ENCODE measurements at places on chromosomes 1 and 21. TPM values are rescaled to one million over a fixed set of nuclear protein-coding genes. Genes with fewer than 3 reads are reported as not detected.

The KDF1 gene
- total RNA-seq = 18.9 TPM

The PDC gene
- total RNA-seq = not detected

The MSTO1 gene
- 87.5 TPM for total RNA-seq

The PIK3R3 gene
- 17.4 TPM for total RNA-seq

The S100A7 gene
- total RNA-seq = not detected

The GPR37L1 gene
- 0.12 TPM for total RNA-seq

The ELAPOR1 gene
- total RNA-seq = 0.45 TPM

The GOLT1A gene
- total RNA-seq = 5.6 TPM

The DIRAS3 gene
- total RNA-seq = 8.1 TPM

The RAB42 gene
- 1.1 TPM for total RNA-seq

The LRRC71 gene
- not detected for total RNA-seq

The F3 gene
- 387 TPM for total RNA-seq

The LEFTY2 gene
- total RNA-seq = not detected

The CELA3A gene
- total RNA-seq = not detected

The NGF gene
- not detected for total RNA-seq

The ADORA1 gene
- total RNA-seq = 1.5 TPM

The GCSAML gene
- total RNA-seq = not detected

The FCAMR gene
- not detected for total RNA-seq

The ZNF683 gene
- total RNA-seq = not detected

The FAM151A gene
- not detected for total RNA-seq

The CELSR2 gene
- total RNA-seq = 5.3 TPM

The SLC35A3 gene
- 31.2 TPM for total RNA-seq

The RAB7B gene
- 1.1 TPM for total RNA-seq

The ACTA1 gene
- total RNA-seq = 0.45 TPM

The AHDC1 gene
- total RNA-seq = 21.5 TPM

The RGS13 gene
- not detected for total RNA-seq

The EDARADD gene
- not detected for total RNA-seq

The SPRR1A gene
- total RNA-seq = not detected

The MR1 gene
- 11.3 TPM for total RNA-seq

The BCL10 gene
- total RNA-seq = 57.7 TPM

The AGT gene
- total RNA-seq = 27.5 TPM

The GPATCH2 gene
- total RNA-seq = 21.1 TPM

The TCP10L gene
- total RNA-seq = not detected

The USP16 gene
- total RNA-seq = 21.7 TPM

The UBE2Q1 gene
- total RNA-seq = 96.7 TPM

The CD1D gene
- total RNA-seq = 0.86 TPM

The ITLN2 gene
- total RNA-seq = not detected

The AMY2B gene
- total RNA-seq = 9.4 TPM
